ENCODE measurements at places on chromosomes 1 and 21.

- no peak for DNase-seq
Measured at GRCh38 chr21:35284199-35284598, 235.1 kb upstream of the RUNX1 start.

DNA sequence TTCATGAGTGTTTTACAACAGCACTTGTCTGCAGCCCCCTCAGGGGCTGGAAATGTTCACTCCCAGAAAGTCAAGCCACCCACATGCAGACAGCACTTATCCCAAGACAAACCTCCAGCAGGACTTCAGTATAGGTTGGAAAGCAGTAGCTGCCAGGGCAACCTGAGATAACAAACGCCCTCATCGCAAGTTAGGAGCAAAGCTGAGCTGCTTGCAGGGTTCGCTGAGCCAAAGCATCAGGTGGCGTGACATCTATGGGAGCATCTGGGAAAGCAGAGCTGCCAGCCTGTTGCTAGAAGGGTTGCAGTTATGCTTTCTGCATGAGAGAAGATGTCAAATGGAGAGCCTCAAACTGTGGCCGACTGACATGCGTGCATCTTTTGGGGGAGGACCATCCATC lies 4.2 kb upstream of the STXBP3 start:
- DNase-seq: no peak

- DNase-seq: no peak
Measured at GRCh38 chr1:79726321-79726720, 719.8 kb upstream of the ADGRL4 start.

GRCh38 chr1:152141971-152142584 lies 16.9 kb downstream of the RPTN start:
- peak; percentile 48 for DNase-seq

- no peak for DNase-seq
Measured at GRCh38 chr1:172472495-172472894, 28.6 kb upstream of the PIGC start.

DNA sequence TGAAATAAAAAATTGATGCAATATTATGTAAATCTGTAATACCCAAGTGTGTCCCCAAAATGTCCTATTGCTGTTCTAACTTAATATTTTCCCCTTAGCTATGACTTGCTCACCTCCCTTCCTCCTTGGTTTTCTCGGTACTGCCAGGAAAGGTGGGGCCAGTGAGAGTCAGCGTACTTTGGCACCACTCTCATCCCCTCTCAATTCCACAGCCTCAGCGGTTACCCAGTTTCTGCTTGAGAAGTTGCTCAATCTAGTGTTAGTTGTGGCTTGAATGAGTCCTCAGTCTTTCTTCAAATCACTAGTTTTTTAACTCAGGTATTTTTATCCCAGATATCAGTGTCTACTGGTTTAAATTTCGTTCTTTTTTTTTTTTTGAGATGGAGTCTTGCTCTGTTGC lies 32.3 kb downstream of the BCAS2 start:
- DNase-seq: no peak

GRCh38 chr21:19010996-19011395 lies 607.4 kb upstream of the TMPRSS15 start:
- no peak for DNase-seq

DNA sequence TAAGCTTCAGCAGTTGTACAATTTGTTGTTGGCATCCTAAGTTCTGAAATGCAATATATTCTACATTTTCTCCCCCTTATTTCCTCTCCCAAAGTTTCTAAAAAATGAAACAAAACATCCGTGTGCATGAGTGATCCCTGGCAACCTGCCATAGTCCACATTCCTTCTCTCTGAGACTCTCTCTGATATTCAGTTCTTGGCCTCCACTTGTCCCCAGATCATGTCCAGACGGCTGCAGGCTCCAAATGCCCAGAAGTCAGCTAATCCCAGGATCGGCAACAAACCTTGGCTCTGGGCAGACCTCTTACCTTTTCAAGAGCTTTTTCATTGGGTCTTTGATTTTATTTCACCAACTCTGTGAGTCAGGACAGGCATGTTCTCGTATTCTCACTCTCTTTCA lies 187.8 kb downstream of the ETS2 start:
- DNase-seq: peak; percentile 93

DNA sequence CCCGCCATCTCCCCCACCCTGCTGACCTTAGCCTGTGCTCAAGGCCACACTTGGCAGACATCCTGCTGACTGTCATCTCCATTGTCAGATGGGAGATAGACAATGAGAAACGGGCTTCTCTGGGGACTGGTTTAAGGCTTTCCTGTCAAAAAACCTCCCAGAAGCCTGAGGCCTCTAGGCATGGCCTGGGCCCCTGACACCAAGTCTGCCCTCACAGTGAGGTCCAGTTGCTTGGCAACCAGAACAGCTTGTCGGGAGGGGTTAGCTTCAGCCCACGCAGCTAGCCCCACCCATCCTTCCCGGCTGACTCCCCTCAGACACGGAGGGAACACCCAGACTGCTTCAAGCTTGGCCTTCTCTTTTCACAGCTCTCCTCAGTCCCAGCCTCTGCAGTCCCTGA lies 11.0 kb downstream of the PLEKHA6 start:
- DNase-seq: peak; percentile 40

DNA sequence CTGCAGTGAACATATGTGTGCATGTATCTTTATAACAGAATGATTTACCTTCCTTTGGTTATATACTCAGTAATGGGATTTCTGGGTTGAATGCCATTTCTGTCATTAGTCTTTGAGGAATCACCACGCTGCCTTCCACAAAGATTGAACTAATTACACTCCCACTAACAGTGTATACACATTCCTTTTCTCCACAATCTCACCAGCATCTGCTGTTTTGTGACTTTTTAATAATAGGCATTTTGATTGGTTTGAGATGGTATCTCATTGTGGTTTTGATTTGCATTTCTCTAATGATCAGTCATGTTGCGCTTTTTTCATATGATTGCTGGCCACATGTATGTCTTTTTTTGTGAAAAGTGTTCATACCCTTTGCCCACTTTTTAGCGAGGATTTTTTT lies 680.5 kb downstream of the PTPRC start:
- DNase-seq: peak; percentile 58

DNA sequence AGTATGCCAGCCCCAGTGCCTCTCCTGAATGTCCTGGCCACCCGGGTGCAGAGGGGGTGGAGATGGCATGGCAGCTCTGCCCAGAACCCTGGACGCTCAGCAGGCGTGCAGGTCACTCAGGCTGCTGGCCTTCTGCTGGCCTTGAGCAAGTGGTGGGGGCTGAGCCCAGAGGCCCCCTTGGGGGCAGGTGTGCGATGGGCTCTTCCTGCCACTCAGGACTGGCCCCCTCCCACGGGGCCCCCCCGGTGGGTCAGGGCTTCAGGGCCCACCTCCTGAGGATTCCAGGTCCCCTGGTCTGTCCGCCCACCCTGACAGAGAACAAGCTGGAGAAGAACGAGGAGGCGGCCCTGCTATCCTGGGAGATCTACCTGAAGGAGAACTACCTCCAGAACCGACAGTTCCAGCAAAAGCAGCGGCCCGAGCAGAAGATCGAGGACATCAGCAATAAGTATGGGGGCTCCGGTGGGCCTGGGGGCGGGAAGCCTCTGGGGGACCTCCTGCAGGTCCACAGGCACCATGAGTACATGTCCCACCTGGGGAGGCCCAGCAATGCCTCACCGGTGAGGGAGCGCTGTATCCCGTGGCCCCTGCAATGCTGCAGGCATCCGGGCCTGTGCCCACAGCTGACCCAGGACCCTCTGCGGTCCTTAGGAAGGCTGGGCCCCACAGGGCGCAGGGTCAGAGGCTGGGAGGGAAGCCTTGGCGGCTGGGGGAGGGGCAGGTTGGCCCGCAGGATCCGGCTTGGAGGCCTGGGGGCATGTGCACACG lies 37.0 kb upstream of the LRRC3 start:
- no peak for DNase-seq

GRCh38 chr21:39381009-39381408 lies 32.1 kb upstream of the HMGN1 start:
- DNase-seq: no peak

DNA sequence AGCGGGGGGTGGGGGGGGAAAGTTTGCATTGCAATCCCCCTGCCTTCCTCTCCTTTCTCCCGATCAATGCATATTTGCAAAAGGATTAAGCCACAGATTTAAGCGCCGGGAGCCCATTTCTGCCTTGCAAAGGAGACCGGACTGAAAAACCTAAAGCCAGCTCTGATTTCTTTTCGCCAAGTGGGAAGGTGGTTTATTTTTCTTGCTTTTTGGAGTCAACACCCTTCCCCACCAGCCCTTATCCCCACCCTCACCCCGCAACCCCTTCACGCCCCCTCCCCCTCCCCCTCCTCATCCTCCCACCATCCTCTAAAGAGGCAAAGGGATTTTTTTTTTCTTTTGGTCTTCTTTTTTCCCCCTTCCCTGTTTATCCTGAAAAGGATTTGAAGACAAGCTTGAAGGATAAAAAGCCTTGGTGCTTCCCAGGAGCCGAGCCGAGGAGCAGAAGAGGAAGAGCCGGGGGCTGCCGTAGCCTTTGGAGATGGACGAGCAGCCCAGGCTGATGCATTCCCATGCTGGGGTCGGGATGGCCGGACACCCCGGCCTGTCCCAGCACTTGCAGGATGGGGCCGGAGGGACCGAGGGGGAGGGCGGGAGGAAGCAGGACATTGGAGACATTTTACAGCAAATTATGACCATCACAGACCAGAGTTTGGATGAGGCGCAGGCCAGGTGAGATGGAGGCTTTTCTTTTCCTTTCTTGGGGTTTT lies 513 bp downstream of the PBX1 start:
- DNase-seq: peak; percentile 24

- DNase-seq: no peak
Measured at GRCh38 chr1:92016720-92017316, 13.0 kb upstream of the EPHX4 start.

- DNase-seq: peak; percentile 32
Measured at GRCh38 chr1:222813866-222814535, 838 bp upstream of the DISP1 start.

- no peak for DNase-seq
Measured at GRCh38 chr1:218811497-218811896, 362.2 kb upstream of the LYPLAL1 start.

- DNase-seq: no peak
Measured at GRCh38 chr1:67764633-67765032, 68.6 kb downstream of the GNG12 start.

GRCh38 chr1:235417086-235417697 lies 50.0 kb downstream of the TBCE start:
- peak; percentile 76 for DNase-seq

GRCh38 chr1:37317870-37318467 lies 156.4 kb upstream of the ZC3H12A start:
- no peak for DNase-seq

- DNase-seq: peak; percentile 37
Measured at GRCh38 chr1:200386416-200386815, 23.4 kb downstream of the ZNF281 start.

DNA sequence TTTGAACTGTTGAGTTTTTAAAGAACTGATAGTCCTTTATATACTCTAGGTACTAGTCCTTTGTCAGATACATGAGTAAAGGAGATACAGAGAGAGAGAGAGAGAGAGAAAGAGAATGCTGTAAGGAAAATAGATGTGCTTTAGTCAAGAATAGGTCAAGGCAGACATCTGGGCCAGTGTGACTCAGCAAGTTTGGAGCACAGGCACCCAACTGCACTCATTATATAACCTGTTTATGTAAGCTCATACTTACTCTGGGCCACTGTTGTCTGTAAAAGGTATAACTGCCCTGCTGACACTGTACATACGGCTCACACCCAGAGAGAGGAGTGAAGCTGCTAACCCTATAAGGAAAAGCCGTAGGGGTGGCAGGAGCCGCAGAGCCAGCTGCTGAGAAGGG lies 32.2 kb upstream of the AKT3 start:
- DNase-seq: peak; percentile 47
